ENCODE measurements at places on chromosomes 5 and 9. TPM values are rescaled to one million over a fixed set of nuclear protein-coding genes. Genes with fewer than 3 reads are reported as not detected.

The GIN1 gene
- polyA plus RNA-seq = 13.3 TPM

The MYMK gene
- not detected for polyA plus RNA-seq

The SLCO4C1 gene
- 0.87 TPM for polyA plus RNA-seq

The SMIM33 gene
- polyA plus RNA-seq = 0.07 TPM

The TLX3 gene
- not detected for polyA plus RNA-seq

The EMB gene
- polyA plus RNA-seq = 6.0 TPM

The SCGB3A1 gene
- 0.70 TPM for polyA plus RNA-seq

The FABP6 gene
- not detected for polyA plus RNA-seq

The SLC45A2 gene
- 0.14 TPM for polyA plus RNA-seq

The CD72 gene
- 1.9 TPM for polyA plus RNA-seq

The FBXL7 gene
- polyA plus RNA-seq = 26.2 TPM

The SHOC1 gene
- 0.85 TPM for polyA plus RNA-seq

The LECT2 gene
- 2.6 TPM for polyA plus RNA-seq

The C8G gene
- 0.44 TPM for polyA plus RNA-seq

The FIBCD1 gene
- 0.36 TPM for polyA plus RNA-seq

The C9orf50 gene
- 0.27 TPM for polyA plus RNA-seq

The GABRA6 gene
- not detected for polyA plus RNA-seq

The PCDHA12 gene
- polyA plus RNA-seq = 0.22 TPM

The DHX29 gene
- 41.1 TPM for polyA plus RNA-seq

The PROP1 gene
- polyA plus RNA-seq = not detected

The GPR151 gene
- polyA plus RNA-seq = not detected

The CDC20B gene
- 0.79 TPM for polyA plus RNA-seq

The STK32A gene
- 13.0 TPM for polyA plus RNA-seq

The MVB12B gene
- polyA plus RNA-seq = 19.0 TPM

The GRIA1 gene
- polyA plus RNA-seq = 6.7 TPM

The CAVIN4 gene
- polyA plus RNA-seq = 4.5 TPM

The LHX3 gene
- polyA plus RNA-seq = not detected

The FGF10 gene
- polyA plus RNA-seq = 10.5 TPM

The MZB1 gene
- polyA plus RNA-seq = 0.39 TPM

The ZNF366 gene
- 3.5 TPM for polyA plus RNA-seq

The IFNB1 gene
- polyA plus RNA-seq = not detected

The RNF183 gene
- 6.8 TPM for polyA plus RNA-seq

The PDGFRB gene
- polyA plus RNA-seq = 133 TPM

The SH3PXD2B gene
- 33.0 TPM for polyA plus RNA-seq

The ADGRV1 gene
- polyA plus RNA-seq = 10.4 TPM

The TMEM171 gene
- 3.2 TPM for polyA plus RNA-seq

The PCDHB16 gene
- polyA plus RNA-seq = 5.8 TPM

The BTNL3 gene
- 0.10 TPM for polyA plus RNA-seq

The ZNF169 gene
- 12.7 TPM for polyA plus RNA-seq

The ENHO gene
- polyA plus RNA-seq = 3.6 TPM

The ALDH1A1 gene
- polyA plus RNA-seq = 256 TPM

The ACTBL2 gene
- polyA plus RNA-seq = not detected

The CXCL14 gene
- 48.1 TPM for polyA plus RNA-seq

The OTP gene
- not detected for polyA plus RNA-seq

The UBLCP1 gene
- polyA plus RNA-seq = 51.6 TPM

The S1PR3 gene
- 59.2 TPM for polyA plus RNA-seq

The CDX1 gene
- polyA plus RNA-seq = 0.66 TPM

The OMD gene
- polyA plus RNA-seq = 0.66 TPM

The GADD45G gene
- 2.6 TPM for polyA plus RNA-seq

The HEMGN gene
- 2.3 TPM for polyA plus RNA-seq

The SLC25A51 gene
- polyA plus RNA-seq = 20.3 TPM

The GZMA gene
- polyA plus RNA-seq = 0.85 TPM

The HACD4 gene
- polyA plus RNA-seq = 3.3 TPM

The CDC25C gene
- polyA plus RNA-seq = 7.3 TPM

The FOXD4L6 gene
- polyA plus RNA-seq = not detected

The GABRA1 gene
- polyA plus RNA-seq = 0.11 TPM

The CTXN3 gene
- polyA plus RNA-seq = not detected

Data from left renal pelvis (tissue), 4 donors.